Pancreas (tissue), 10 donors: ENCODE measurements at places on chromosomes 1 and 21. TPM values are rescaled to one million over a fixed set of nuclear protein-coding genes. Genes with fewer than 3 reads are reported as not detected.

The URB2 gene
- total RNA-seq: 4.6 TPM

The PER3 gene
- 4.6 TPM for total RNA-seq

DNA sequence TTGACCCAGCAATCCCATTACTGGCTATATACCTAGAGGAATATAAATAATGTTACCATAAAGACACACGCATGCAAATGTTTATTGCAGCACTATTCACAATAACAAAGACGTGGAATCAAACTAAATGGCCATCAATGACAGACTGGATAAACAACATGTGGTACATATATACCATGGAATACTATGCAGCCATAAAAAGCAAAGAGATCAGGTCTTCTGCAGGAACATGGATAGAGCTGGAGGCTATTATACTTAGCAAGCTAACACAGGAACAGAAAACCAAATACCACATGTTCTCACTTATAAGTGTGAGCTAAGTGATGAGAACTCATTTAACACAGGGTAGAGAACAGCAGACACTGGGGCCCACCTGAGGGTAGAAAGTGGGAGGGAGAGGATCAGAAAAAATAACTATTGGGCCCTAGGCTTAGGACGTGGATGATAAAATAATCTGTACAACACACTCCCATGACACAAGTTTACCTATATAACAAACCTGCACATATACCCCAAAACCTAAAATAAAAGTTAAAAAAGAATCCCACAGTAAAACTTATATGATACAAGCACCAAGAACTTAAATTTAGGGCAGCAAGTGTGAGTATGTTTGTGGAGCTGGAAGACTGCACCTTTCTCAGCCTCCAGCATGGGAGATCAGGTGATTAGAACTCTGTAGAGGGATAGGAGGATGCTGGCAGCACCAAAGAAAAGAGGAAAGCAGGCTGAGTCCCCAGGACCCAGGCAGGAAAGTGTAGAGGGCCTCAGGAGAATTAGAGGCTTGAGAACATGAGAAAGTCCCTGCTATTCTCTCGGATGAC, 320.8 kb upstream of the USP24 start:
- no peak overlapping the region for H3K4me3 ChIP-seq
- no peak for DNase-seq
- no peaks in the 10 kb centered on the region for H3K27me3 ChIP-seq
- H3K27ac ChIP-seq: no peak overlapping the region
- no peaks in the 10 kb centered on the region for H3K4me1 ChIP-seq

DNA sequence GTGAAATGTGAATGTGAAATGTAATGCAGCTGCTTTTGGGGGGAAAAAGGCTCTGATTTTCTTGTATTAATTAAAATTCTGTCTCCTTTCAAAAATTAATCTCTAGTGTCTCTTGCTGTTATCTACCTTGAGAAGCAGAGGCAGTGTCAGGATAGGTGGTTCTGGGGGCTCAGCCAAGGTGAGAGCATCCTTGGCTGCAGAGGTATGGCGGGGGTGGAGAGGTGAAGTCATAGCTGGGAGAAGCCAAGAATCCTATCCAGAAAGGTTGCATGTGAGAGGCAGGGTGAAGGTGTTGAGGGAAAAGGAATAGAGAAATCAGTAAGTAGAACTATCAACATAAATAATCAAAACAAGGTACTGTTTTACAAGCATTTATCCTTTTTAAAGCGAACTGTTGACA, 181.2 kb downstream of the CACNA1E start:
- H3K27ac ChIP-seq: no peak overlapping the region
- H3K36me3 ChIP-seq: no peaks in the 10 kb centered on the region
- H3K4me3 ChIP-seq: no peak overlapping the region

DNA sequence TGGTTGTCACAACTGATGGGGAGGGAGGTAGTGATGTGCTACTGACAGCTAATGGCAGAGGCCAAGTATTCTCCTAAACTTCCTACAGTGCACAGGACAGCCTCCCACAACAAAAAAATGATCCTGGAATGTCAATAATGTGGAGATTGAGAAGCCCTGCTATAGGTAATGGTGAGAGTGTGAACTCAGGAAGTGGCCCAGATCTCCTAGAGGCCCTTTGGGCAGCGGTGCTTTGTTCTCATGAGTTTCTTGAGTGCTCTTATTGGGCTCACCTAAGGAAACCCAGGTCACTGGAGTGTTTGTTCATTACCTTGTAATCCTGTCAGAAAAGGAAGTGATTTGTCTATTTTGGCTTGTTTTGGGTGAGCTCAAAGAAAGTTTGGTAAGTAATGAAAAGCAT, 5.9 kb downstream of the OTUD3 start:
- no peaks in the 10 kb centered on the region for H3K36me3 ChIP-seq
- H3K4me3 ChIP-seq: no peak overlapping the region
- no peaks in the 10 kb centered on the region for H3K27me3 ChIP-seq
- peaks cover 9% of the 10 kb centered on the region for H3K4me1 ChIP-seq
- no peak for DNase-seq
- no peak overlapping the region for H3K27ac ChIP-seq

GRCh38 chr1:103441342-103441741, 84.2 kb upstream of the RNPC3 start:
- no peak overlapping the region for H3K4me3 ChIP-seq
- no peak overlapping the region for H3K27ac ChIP-seq
- DNase-seq: no peak
